ENCODE measurements at places on chromosomes 3 and 15.

DNA sequence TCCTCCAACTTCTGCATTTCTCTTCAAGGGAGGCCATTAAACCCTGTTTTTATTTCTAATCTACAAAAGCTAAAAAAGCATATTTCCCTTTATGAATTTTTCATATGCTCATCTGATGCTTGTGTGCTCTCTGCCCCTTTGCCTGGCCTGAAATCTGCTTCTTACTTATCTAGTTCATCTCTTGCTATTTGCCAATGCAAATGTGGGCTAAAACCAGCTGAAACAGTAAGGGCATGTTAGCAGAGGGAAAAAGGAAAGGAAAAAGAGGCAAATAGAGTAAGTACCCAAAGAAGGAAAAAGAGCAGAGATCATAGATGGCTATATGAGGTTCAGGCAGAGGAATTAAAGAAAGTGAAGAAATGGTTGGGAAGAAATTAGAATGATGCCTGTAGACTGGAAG is 185.2 kb downstream of the CNTN4 start:
- DNase-seq: no peak

GRCh38 chr15:38895326-38896255 is 331.0 kb upstream of the RASGRP1 start:
- no peak for DNase-seq

DNA sequence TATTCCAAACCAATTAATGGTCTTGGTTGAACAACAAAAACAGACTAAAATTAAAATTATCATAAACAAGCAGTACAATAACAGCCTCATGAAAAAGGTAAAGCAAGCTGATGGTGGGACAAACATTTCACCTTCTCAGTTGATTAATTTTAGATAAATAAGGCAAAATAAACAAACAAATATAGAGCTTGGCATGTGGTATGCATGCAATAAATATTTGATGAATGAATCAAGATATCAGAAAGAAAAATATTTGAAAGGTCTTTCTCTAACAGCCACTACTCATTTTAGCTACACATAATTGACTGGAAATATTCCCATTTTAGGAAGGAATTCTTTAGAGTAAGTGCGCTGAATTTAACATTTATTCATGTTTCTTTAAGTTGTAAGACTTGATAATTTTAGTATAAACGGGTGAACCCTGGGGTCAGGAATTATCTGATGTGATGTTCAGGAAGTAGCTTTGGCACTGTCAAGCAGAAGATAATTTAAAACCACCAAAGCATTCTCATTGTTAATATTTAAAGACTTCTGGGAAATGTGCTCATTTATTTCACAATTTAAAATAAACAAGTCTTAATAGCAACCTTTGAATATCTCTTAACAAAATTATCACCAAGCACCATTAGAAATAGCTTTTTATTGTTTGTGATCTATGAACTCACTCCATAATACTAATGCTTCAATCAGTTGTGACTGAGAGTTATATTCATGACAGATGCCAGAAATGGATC is 372.3 kb upstream of the TGFBR2 start:
- no peak for DNase-seq

DNA sequence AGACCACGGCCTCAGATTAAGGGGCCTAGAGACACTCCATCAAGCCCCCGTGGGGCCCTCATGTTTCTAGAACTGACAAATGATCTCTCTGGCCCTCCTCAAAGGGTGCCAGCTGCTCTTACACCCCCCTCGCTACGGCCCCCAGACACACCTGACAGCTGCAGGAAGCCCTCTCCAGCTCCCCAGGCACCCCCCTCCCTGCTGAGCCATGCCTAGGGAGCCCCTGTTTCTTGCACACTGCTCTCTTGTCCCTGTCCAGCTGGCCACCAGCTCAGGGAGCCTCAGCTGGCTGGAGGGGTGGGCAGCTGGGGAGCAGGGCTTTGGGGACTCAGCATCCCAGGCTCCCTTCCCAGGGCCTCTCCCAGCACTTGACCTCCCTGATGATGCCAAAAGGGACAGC is 14.8 kb downstream of the TNK2 start:
- peak; percentile 45 for DNase-seq

- DNase-seq: no peak
These were observed 435.2 kb upstream of the SUCLG2 start for GRCh38 chr3:68089572-68090011.

- DNase-seq: no peak
These were observed 107.4 kb downstream of the PEAK1 start for GRCh38 chr15:77312523-77312922.

- no peak for DNase-seq
These were observed 1036.3 kb downstream of the TBL1XR1 start for GRCh38 chr3:176160997-176161396.
